Bone marrow (tissue), 2 donors: ENCODE measurements at places on chromosomes 4 and X.

DNA sequence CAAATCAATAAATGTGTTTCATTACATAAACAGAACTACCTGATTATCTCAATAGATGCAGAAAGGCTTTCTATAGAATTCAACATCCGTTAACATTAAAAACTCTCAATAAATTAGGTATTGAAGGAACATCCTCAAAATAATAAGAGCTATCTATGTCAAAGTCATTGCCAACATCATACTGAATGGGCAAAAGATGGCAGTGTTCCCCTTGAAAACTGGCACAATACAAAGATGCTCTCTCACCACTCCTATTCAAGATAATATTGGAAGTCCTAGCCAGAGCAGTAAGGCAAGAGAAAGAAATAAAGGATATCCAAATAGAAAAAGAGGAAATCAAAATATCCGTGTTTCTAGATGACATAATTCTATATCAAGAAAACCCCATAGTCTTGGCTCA is 466.4 kb downstream of the MAGEE1 start:
- no peak for DNase-seq

DNA sequence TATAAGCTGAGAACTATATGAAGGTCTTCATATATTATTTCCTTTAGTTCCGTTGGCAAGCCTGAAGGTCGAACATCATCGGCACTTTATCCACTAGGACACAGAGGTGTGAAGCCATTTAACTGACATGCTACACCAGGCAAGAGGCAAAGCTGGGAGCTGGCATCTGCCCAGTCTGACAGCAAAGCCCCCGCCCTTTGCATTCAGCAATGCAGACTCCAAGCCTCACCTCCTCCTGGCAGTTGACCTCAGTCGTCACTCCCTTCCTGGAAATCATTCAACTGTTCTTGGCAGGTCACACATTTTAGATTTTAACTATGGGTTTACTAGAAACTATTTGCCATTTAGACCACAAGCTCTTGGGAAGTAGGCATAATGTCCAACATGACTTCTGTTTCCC is 135.8 kb upstream of the FRG1 start:
- no peak for DNase-seq

DNA sequence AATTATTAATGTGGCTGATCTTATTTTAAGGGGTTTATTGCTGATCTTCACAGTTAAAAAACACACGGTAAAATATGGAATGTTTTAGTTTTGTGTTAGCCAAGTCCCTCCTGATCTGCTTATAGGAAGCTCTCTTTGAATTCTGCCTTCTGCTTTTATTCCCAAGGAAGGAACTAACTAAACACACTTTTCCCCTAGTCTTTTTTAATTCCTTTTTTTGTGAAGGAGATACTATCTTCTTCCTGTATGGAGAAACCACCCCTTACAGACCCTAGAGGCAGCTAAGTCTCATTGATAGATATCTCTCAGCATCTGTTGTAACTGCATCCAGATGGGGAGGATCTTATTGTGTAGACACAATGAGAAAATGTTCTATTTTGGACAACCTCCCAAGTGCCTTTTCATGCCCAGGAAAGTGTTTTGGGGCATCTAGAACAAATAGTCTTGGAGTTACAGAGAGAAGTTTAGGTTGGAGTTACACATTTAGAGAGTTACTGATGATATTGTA is 64.4 kb downstream of the AFF1 start:
- peak; percentile 45 for DNase-seq

- DNase-seq, result no peak
These were observed 63.3 kb downstream of the AFAP1 start for GRCh38 chr4:7876201-7876875.

- DNase-seq, result no peak
These were observed 69.2 kb upstream of the ADRA2C start for GRCh38 chr4:3697033-3697432.

DNA sequence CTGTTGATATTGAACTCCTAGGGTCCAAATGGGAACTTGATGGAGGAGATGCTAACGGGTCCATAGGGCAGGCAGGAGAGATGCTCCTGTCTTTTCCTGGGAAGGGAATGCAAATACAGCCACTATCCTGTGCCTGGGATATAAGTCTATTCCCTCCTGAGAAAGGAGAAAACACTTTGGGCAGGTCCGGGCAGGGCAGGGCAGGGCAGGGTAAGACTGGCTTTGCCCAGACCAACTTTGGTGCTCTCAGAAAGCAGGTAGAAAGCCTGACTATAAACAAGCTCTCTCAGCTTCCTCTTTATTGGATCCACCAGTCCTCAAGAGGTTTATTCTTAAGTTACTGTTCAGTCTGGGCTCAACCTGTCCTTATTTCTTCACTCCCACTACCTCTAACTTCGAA is 232.3 kb downstream of the PTTG2 start:
- no peak for DNase-seq

- no peak for DNase-seq
These were observed 38.4 kb upstream of the ENPP6 start for GRCh38 chr4:184255871-184256642.

DNA sequence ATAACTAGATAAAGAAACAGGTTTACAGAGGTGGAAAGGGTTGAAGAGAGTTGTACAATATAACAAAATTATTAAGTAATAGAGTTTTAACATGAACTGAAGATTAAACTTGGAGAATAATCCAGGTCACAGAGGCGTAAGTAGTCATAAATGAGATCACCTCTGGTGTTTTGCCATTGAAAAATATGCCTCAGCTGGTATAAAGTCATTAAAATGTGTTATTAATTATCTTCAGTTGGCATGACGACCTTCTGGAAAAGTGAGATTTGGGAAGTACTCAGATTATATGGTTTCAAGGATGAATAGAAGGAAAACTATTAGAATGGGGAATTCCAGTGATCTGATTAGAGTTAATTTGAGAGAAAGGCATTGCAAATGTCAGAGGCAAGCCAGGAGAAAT is 237.5 kb upstream of the ANXA10 start:
- DNase-seq, result no peak

DNA sequence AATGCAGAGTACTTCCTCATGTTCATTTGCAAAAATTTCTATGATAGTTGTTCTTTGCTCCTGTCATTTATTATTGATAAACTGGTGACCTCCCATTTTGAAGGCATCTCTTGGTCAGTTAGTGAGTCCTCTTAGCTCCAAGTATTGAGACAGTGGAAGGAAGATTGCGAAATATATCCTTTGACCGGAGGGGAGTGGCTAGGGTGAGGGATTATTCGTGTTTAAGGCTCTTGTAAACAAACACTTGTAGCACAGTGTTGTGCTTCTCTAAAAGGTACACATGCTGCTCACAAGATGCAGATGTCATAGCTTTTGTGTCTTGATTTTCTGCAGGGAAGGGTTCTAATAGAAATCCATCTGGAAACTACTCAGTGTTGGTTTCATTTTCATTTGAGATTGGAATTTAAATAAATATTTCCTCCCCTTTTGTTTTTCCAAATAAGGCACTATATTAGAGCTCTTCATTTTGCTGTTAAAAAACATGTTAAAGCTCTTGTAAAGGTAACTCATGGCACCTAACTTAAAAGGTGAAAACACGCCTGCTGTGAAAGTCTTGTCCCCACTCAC is 21.8 kb downstream of the TXLNG start:
- DNase-seq, result no peak

- DNase-seq, result no peak
These were observed 2.0 kb upstream of the FATE1 start for GRCh38 chrX:151713849-151714248.

GRCh38 chr4:154578919-154579318 is 11.6 kb downstream of the FGA start:
- no peak for DNase-seq

- no peak for DNase-seq
These were observed 77.9 kb upstream of the AFF2 start for GRCh38 chrX:148422526-148422925.

GRCh38 chr4:10053635-10054453 is 32.5 kb upstream of the SLC2A9 start:
- no peak for DNase-seq

DNA sequence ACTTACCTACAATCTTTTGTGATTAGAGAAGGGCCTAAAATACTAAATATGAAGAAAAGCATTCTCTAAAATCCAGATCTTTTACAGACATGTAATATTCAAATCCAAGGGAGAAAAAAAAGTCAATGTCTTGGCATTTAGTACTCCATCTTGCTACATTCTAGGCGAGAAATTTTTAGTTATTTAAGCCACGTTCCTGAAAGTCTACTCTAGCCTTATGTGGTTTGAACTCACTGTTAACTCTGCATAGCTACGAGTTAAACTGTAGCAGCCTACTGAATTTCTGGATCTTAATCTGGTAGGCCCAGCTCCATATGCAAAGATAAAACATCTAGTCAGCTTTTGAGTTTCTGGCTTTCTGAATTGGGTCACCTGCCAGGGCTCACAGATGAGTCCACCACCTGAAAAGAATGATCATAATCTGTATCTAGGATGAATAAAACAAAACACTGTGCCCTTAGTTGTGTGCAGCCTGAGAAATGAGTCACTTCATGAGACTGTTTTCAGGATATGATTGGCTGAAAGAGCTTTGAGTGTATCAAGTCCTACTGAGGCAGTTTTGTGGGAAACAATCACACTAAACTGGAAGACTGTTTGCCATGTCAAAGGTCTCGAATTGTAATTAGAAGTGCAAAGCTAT is 3.2 kb upstream of the NEK1 start:
- DNase-seq, result no peak
